ENCODE measurements at places on chromosomes 1 and 21.

- no peak for DNase-seq
Observed at GRCh38 chr1:899636-900317, 23.9 kb upstream of the SAMD11 start.

DNA sequence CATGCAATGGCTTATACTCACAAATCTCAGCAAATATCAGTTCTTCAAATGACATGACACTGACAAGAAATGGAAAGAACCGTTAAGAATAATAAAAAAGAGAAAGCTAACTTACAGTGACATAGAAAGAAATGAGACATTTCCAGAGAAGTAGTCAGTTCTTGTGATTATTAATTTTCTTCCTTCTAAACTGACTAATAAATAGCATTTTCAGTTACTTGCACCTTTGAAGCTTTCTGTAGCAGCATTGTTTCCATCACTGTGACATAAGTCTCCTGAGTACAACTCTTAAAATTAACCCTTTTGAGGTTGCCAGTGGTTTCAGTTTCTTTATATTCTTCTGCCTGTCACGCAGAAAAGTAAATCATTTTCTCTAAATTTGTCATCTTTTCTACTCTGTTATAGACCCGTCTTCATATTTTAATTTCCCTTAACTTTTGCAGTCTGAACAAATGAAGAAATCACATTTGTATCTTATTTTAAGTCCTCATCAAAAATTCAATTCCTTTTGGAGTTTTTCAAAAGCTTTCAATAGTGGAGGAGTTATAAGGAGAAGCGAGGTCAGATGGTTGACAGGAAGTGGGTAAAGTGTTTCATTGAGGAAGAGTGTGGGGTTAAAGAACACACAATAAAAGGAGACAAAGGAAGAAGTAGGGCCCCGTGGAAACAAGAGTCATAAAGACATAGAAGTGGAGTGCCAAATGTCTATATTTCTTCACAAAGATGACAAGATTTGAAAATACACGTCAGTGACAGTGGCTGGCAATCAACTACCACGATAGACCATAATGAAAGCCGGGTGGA is 57.9 kb upstream of the S1PR1 start:
- no peak for DNase-seq

DNA sequence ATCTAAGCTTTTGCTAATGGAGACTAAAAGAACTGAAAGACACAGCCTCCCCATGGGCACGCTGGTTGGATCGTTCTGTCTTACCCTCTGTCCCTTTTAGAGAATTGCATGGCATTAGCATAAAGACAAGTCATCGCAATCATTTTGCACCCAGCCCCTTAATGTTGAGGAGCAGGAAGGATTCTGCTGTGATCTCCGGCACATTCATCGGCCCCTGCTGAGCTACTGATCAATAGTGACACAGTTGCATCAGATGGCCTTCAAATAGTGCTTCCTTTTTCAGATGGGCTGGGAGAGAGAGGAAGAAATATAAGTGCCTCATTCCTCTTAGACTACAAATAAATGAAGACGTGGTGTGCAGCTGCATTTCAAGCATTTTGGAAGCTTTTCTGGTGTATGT is 75.4 kb downstream of the NOS1AP start:
- DNase-seq = no peak

GRCh38 chr1:70536708-70537366 is 125.8 kb downstream of the CTH start:
- no peak for DNase-seq

DNA sequence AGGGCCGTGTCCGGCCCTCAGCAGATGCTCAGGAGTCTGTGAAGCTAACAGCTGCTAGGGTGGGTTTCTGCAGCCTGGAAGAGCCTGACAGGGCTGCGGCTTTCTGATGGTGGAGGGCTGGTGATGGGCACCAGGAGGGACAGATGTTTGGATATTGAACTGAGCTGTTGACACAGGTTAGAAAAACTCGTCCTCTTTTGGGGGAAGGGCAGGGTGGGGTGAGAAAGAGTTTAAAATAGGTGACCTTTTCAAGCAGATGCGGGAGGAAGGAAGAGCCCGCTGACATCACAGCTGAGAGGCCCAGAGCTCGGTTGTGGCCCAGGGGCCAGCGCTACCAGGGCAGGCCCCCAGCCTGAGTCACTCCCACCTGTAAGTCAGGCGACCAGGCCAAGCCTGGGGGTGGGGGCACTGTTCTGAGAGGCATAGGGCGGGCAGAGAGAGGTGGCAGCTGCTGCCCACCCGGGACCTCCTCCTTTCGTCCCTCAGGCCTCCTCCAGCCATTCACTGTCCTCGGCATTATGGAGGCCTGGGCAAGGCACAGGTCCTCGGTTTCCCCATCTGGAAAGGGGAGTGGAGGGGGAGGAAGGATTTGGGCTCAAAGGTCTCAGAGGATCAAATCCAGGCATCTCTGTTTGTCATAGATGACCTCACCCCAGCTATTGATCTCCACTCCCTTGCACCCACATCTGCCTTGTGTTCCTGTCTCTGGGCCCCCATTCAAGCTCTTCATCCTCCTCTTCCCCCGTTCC is 32.3 kb upstream of the ID3 start:
- DNase-seq = peak; percentile 66
